GM12864 (cell line): ENCODE measurements at places on chromosomes 4 and X.

GRCh38 chr4:129345609-129346008, 249.7 kb downstream of the C4orf33 start:
- DNase-seq, result no peak

- DNase-seq, result no peak
Observed at GRCh38 chrX:148523303-148524080, 23.1 kb downstream of the AFF2 start.

DNA sequence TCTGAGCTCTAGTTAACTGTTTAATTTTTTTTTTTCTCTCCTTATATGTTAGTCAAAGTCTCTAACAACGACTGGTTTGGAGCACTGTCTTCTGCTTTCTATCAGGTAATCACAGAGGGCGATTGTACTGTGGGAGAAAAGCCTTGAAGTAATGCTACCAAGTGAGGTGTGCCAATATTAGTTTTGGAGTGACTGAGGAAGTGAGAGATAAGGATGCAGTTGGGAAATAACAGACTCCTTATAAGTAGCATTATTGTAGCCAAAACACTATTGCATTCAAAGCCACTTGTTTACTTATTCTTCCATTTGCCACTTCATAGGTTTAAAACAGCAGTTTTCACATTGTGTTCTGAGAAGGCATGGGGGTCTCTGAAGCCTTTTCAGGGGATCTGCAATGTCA, 79.1 kb upstream of the SLC6A14 start:
- no peak for DNase-seq

GRCh38 chrX:102067966-102068723, 57.3 kb upstream of the TCEAL2 start:
- DNase-seq, result no peak

- DNase-seq, result no peak
Observed at GRCh38 chr4:145485120-145485519, 3.5 kb downstream of the SMAD1 start.

DNA sequence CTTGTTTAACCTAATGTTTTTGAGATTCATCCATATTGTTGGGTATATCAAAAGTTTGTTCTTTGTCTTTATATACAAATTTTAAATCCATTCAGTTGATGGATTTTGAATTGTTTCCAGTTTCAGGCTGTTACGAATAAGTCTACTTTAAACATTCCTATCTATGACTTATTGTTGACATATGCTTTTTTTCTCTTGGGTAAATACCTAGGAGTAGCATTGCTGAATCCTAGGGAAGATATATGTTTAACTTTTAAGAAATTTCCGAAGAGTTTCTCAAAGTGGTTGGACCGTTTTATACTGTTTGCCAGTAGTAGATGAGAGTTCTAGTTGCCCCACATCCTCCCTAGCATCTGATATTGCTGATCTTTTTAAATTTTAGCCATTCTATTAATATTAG, 60.9 kb upstream of the IL13RA1 start:
- no peak for DNase-seq

GRCh38 chrX:55648434-55648833, 25.2 kb downstream of the FOXR2 start:
- DNase-seq, result no peak

GRCh38 chrX:96693407-96693806, 8.8 kb downstream of the DIAPH2 start:
- DNase-seq, result no peak

DNA sequence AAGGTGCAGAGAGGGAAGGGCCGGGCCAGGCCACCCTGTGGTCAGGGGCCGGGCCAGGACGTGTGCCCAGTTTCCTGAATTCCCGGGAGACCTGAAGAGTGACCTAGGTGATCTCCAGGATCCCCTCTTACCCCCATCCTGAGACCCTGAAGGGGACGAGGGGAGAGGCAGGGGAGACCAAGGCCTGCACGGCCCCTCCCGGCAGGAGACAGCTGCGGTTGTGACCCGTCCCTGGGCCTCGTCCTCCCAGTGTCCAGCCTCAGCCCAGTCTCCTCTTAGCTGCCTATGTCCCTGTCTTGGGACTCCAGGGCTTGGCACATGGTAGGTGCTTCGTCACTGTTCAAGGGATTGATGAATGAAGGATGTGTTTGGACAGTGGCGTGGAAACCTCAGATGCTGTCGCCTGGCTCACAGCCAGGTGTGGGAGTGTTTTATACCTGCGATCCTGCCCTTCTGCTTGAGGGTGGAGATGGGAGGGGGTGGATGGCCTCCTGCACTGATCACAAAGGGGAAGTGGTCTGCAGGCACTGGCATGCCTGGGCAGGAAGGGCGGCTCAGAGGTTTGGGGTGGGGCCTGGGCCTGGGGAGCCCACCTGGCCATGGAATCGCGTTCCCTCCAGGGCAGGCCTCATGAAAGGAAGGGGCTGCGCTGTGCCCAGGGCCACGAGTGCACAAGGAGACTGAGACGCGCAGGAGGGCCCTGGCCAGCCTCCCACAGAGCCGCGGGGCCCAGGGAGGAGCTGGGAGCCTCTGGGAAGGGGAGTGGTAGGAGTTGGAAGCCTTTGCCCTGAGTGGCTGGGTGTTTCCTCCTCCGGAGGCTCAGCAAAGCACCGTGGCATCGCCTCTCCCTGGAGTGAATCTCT, 6.9 kb downstream of the SH3TC1 start:
- DNase-seq, result no peak

DNA sequence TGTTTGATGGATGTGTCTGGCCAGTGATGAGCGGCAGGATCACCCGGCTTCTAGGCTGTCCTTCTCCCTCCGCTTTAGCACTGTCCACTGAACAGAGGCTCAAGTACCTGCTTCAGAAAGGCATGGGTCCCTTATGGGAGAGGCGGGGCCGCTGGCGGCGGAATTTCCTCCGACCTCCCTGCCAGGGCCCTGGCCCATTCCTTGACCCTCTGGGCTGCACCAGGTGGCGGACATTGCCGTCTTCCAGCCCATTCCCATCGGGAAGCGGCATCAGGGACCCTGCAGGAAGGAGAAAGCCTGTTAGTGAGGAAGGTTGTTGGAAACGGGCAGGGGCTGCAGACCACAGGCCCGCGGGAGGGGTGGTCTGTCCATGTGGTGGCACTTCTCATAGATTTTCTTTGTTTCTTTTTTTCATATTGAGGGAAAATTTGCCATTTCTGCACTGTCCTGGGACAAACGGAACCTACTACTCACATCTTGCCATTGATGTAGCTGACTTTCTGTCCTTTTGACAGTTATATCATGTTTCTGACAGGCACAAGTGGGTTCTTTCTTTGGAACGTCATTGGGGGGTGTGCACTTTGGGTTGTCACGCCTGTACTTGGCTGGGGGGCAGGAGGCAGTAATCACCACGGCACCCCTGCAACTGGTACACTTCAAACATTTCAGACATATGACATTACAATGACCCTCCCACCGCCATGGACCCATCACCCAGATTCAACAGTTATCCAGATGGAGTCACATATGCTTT, 6.1 kb downstream of the APLN start:
- no peak for DNase-seq

DNA sequence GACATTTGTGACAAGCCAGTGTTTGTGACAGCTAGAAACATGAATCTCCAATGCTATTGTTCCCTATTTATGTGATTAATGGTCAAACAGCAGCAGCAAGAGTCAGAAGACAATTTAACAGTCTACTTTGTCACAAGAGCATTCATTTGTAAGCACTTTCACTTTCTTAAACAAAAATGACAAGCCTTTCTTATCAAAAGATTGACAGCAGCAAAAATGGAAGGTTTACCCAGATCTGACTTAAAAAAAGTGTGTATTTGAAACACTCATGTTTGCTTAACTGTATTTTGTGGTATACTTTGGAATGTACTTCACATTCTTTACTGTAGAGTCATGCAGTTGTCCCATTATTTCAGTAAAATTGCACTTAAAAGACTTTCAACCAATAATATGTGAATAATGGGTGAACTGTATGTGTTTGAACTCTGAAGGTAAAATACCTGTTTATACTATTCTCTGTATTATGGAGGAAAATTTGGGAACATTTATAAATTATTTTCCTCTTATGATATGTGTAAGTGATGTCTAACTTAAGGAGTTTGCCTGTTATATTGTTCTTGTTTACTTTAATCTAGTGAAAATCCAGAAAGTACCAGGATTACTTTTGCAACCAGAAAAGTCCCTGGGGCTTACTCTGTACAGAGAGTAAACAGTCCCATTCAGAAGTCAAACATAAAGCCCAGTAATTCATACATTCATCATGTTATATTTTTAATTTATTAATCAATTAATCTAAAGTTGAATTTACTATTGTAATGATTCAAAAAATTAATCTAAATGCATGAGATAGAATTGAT, 314.9 kb upstream of the TRAM1L1 start:
- no peak for DNase-seq

DNA sequence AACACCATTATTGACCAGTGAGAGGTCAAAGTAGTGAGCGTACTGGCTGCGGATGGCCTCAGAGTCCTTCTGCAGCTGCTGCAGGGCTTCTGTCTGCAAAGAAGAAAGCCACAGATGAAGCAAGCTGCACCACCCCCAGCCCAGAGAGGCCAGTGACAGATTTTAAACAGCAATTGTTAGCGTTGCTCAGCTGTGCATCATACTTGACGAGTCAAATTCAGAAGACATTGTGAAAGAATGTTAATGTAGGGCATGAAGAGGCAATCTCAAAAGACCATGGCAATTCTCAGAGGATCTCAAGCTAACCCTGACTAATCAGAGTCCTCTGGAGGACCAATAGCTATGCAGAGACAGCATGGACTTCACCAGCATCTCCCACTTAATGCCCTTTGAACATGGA, 16.6 kb downstream of the DKC1 start:
- no peak for DNase-seq
